Renal cortex interstitium (tissue), 15 donors: ENCODE measurements at places on chromosomes 7 and 10. TPM values are rescaled to one million over a fixed set of nuclear protein-coding genes. Genes with fewer than 3 reads are reported as not detected.

Gene SPDYE16
- 1.6 TPM for polyA plus RNA-seq

Gene ZNF488
- 4.9 TPM for polyA plus RNA-seq

Gene CHST3
- polyA plus RNA-seq = 14.1 TPM

Gene MSMB
- not detected for polyA plus RNA-seq

Gene OR6V1
- not detected for polyA plus RNA-seq

Gene AOAH
- 3.3 TPM for polyA plus RNA-seq

- no peak for DNase-seq
These were observed 93.5 kb upstream of the SLC25A13 start for GRCh38 chr7:96415293-96415940.

- DNase-seq = no peak
These were observed 121.3 kb downstream of the SEMA3A start for GRCh38 chr7:84073186-84073875.

GRCh38 chr10:101070098-101070497 is 8.3 kb downstream of the KAZALD1 start:
- DNase-seq = no peak

DNA sequence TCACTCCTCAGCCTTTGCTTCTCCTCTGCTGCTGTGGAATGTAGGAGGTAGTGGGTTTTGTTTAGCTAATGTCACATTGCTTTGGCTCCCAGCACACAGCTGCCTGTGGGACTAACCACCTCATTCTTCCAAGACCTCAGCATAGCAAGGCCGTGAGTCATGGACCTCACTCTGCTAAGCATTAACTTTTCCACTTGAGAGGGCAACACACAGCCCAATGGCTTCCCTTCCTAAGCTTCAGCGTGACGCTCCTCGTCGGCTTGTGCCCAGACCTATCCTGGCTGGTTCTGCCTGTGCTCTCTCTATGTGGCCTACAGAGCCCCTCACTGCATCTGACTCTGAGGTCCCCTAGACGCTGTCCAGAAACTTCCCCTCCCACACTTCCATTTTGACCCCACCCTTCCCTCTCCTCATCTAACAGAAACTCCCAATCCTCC is 23.3 kb downstream of the MYOF start:
- DNase-seq = no peak

DNA sequence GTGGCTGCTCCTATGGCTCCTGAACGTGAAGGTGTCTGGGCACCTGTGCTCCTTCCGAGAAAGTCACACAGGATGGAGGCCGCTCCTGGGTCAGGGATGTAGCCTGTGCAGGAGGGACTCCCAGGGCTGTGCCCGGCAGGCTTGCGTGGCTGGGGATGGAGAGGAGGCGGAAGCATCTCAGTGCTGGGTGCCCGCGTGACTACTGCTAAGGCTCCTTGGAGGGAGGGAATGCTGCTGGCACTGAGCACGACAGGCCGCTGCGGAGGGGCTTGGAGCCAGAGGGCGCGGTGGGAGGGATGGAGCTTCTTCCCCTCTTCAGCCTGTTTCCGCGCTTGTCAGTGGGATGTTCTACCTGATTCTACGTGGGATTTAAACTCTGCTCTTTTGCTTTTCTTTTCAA is 35.0 kb downstream of the ADCY1 start:
- no peak for DNase-seq

- DNase-seq = no peak
These were observed 55.1 kb downstream of the CUBN start for GRCh38 chr10:17074541-17074847.

GRCh38 chr10:72132854-72133253 is 44.5 kb upstream of the SPOCK2 start:
- DNase-seq = no peak

GRCh38 chr7:71682841-71683781 is 551.2 kb downstream of the GALNT17 start:
- DNase-seq = peak; percentile 62

DNA sequence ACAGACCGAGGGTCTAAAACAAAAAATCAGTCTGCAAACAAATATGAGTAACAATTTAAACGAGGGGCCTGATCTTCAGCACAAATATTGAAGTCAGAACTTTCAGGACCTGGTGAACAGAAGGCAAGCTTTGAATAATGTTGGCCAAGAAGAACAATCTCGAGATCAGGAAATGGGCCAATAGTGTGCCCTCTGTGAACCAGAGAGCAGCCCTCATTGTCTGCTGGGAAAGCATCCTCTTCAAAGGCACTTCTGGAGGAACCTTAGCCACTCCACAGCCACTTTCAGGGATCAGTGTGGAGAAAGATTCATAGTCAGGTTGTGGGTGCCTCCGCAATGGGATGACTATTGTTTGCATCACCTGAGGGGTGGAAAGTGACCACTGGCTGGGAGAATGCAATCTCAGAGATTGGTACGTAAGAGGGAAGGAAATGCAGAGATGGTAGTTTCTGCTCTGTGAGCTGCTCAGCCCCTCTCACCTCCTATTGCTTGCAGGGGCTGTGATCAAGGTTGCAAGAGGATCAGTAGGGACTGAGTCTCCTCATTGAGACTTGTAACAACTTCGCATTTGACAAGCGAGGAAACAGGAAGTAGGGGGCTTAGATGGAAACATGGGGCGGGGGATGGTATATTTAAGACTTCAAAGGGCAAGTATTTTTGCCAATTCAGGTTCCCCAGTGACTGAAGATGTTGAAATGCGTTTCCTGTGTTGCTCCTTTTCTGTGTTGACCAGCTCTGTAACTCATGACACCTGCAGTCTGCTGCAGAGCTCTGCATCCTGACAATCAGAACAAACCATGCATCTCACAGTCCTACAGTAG is 28.4 kb upstream of the IFRD1 start:
- no peak for DNase-seq

DNA sequence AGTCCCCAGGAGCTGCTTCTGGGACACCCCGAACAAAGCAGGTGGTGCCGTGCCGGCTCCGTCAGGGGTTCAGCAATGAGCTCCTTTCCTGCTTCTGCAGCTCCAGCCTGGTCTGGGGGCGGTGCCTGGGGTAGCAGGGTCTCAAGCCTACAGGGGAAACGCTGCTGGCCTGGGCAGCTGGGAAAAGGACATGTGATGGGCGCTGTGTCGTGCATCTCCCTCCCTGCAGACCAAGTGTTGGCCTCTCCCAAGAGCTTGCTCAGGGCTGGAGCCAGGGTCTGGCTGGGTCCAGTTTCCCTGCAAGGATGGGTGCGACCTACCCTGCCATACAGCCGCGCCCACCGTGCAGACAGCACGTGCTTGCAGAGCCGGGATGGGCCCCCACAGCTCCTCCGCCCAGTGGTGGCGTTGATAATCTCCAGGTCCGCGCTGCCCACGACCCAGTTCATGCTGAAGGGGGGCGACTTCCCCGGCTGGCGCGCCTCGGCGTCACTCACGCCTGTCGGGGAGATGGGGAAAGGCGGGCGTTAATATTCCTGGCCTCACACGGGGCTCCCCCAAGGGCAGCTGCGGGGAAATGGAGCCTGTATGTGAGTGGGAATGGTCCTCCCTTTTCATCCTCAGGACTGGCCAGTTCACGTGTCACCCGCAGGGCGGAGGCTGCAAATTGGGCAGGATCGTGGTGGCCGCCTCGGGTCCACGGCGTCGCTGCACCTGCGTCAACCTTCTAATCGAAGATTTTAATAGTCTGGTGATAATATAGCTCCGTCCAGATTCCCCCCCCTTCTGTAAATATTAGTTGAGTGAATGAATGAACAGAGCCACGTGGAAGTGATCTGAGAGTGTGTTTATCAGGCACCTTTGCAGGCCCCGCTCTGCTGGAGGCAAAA is 128.6 kb downstream of the WDR37 start:
- DNase-seq = no peak

DNA sequence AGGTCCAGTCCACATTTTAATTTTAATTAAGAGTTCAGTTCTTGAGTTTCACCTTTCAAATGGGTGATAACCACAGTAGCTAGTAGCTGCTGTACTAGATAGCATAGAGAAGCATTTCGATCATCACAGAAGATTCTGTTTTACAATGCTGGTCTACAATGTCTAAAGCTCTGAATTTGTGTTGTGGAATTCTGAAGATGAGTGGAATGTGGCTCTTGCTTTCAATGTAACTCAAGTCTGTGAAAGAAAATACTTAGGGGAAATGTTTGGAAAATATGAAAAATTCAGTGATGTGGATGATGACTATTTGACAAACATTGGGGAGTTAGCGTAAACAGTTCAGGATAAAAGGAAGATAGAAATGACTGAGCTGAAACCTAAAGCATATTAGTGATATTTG is 139.4 kb downstream of the GNAT3 start:
- no peak for DNase-seq

GRCh38 chr10:22455068-22455857 is 110.0 kb downstream of the SPAG6 start:
- DNase-seq = no peak

- no peak for DNase-seq
These were observed 56.4 kb upstream of the GNAI1 start for GRCh38 chr7:80078159-80078731.

GRCh38 chr7:46357290-46357689 is 436.2 kb upstream of the IGFBP3 start:
- DNase-seq = no peak

GRCh38 chr10:49194212-49194920 is 6.2 kb upstream of the TMEM273 start:
- no peak for DNase-seq

GRCh38 chr10:66799474-66799873 is 126.4 kb upstream of the LRRTM3 start:
- DNase-seq = no peak

GRCh38 chr7:49579408-49579807 is 194.0 kb upstream of the VWC2 start:
- DNase-seq = no peak

GRCh38 chr10:17214526-17214925 is 13.1 kb upstream of the TRDMT1 start:
- no peak for DNase-seq

GRCh38 chr7:128253701-128254100 is 12.6 kb downstream of the LEP start:
- DNase-seq = no peak
